ENCODE measurements at places on chromosomes 5 and 9. TPM values are rescaled to one million over a fixed set of nuclear protein-coding genes. Genes with fewer than 3 reads are reported as not detected.

The ADAMTS13 gene
- 2.8 TPM for total RNA-seq

The DMRT3 gene
- total RNA-seq, result not detected

The LCN10 gene
- 0.76 TPM for total RNA-seq

The CORO2A gene
- total RNA-seq, result 30.5 TPM

The FOXE1 gene
- 0.14 TPM for total RNA-seq

The FNIP1 gene
- total RNA-seq, result 21.5 TPM

The FOXD4L5 gene
- total RNA-seq, result not detected

The CENPH gene
- 101 TPM for total RNA-seq

The ENTPD8 gene
- total RNA-seq, result 0.76 TPM

The SPEF2 gene
- 0.07 TPM for total RNA-seq

The ANKRD20A1 gene
- total RNA-seq, result not detected

The CNTFR gene
- total RNA-seq, result 26.6 TPM

The GFRA3 gene
- 1.0 TPM for total RNA-seq

The SH3TC2 gene
- total RNA-seq, result 0.07 TPM

The NR6A1 gene
- total RNA-seq, result 91.1 TPM

The ST8SIA4 gene
- 1.00 TPM for total RNA-seq

The AFAP1L1 gene
- 2.2 TPM for total RNA-seq

The JAKMIP2 gene
- 1.7 TPM for total RNA-seq

The BHMT gene
- total RNA-seq, result 0.28 TPM

The CXCL14 gene
- 4.2 TPM for total RNA-seq

The PCDHB9 gene
- total RNA-seq, result not detected
